ENCODE measurements at places on chromosomes 12 and 14.

DNA sequence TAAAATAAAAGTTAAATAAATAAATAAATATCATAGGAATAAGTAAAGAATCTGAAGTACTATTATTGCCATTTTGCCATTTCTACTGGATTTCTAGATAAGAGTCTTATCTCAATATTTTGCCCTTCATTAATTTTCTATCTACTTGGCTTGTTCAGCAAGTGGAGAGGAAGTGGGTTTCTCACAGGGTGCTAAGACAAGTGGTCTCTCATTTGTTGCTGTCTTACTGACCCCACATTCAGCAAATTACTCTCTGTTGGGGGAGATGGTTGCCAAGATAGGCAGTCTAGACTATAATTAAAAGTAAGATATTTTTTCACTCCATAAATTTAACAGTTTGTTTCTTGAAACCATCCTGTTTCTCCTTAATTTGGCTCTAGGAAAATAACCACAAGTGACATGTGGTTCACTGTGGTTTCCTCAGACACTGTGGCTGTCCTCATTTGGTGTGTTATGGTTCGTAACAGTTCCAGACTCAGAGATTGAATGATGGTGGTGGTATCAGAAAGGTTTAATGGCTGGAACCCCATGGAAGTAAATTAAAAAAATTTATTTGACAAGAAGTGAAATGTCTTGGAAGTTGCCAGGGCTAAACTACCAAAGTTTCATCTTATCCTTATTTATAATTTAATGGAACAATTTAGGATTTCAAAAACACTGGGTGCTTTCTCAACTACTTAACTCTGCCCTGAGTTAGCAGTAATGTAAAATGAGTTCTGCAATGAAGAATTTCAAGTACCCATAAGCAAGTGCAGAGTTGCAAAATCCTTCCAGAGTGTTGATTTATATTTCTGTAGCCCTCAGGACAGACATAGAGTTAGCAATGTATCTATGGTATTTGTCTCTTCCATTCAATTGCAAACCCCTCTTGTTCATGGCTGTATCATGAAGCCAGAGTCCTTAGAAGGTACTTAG is 214.8 kb downstream of the MSRB3 start:
- no peak for DNase-seq

DNA sequence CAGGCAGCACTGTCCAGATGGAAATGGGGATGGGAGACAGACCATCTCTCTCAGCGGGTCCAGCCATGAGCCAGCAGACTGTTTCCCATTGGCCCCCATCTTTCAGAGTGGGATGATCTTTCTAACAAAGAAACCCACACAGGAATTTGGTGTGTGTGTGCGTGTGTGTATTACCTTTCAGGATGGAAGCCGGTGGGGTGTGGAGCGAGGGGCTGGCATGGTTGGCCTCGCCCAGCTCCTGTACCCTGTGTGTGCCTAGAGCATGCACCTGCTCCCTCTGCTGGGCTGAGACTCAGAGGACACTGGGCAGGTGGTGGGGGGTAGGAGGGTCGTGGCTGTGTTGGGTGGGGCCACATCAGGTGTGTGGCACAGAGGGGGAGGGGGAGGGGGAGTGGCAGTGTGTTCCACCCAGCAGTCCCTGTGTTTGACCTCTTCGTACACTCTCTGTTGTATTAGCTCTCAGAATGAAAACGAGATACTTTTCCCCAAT is 33.0 kb upstream of the TSPAN9 start:
- peak; percentile 26 for DNase-seq

GRCh38 chr12:709455-710020 is 42.8 kb upstream of the WNK1 start:
- DNase-seq: no peak

- no peak for DNase-seq
Observed at GRCh38 chr12:9947674-9948073, 15.5 kb upstream of the CLEC2A start.

DNA sequence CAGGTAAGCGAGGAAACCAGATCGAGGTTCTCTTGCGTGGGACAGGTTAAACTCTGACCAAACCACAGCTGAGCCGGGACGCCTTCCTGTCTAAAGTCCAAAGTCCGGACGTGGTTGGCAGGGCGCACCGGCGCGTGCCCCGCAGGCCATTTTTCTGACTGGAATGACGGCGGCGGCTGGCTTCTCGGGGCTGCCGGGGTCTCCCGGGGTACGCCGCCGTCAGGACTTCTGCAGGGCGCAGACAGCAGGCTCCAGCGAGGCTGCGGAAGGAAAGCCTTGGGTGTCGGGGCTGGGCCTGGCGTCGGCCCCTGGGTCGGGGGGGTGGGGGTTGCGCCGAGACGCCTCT is 32.8 kb downstream of the MIA2 start:
- DNase-seq: no peak

DNA sequence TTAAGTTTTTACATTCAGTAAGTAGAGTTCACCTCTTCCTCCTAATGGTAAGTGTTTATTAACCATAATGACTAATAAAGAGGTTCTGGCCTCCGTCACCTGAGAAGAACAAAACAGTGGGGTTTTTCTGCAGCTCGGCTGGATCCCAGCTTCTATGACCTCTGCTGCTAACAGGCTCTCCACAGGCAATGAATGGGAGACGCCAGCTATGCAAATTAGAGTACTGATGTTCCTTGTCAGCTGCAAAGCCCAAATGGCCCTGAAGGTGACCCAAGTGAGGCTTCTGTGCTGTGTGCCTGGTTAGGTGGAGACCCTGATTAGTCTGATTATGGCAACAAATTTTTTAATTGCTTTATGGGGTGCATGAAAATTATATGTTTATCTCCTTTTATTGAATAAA is 218.1 kb downstream of the APAF1 start:
- DNase-seq: no peak

DNA sequence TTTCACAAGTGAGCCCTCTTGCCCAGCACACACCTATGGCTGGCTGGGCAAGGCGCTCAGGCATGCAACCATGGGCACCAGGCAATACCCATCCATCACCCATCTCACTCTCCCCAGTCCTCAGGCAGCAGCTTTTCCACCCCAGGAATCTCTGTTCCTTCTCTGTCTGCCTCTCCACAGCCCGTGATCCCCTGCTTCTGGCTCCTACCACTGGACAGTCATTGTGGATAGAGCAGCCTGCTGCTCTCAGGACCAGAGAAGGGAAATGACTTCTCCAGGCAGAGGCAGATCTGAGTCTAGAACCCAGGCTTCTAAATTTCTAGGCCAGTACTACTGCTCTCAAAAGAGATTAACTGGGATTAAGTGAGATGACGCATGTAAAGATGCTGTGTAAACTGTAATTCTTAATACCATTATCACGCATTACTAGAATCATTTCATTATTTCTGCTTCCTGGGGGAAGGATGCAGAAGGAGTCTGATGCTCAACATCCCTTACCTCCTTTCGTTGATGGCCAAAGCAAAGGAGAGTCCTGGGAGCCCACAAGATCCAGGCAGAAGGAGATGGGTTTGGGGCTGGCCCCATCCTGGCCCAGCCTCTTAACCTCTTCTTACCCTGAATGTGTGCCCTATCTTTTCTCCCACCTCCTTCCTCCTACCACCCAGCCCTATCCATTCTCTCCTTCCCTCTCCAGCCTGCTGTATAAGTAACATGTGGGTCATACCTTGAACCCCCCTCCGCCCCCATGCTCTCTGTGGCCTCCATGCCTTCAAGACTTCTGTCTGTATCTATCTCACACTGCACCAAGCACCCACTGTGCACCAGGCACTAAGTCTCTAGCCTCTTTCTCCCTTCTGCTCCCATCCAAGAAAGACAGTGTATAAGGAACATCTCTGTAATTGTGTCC is 4.8 kb upstream of the AQP5 start:
- DNase-seq: no peak

GRCh38 chr12:98721204-98721702 is 76.2 kb downstream of the APAF1 start:
- DNase-seq: no peak

DNA sequence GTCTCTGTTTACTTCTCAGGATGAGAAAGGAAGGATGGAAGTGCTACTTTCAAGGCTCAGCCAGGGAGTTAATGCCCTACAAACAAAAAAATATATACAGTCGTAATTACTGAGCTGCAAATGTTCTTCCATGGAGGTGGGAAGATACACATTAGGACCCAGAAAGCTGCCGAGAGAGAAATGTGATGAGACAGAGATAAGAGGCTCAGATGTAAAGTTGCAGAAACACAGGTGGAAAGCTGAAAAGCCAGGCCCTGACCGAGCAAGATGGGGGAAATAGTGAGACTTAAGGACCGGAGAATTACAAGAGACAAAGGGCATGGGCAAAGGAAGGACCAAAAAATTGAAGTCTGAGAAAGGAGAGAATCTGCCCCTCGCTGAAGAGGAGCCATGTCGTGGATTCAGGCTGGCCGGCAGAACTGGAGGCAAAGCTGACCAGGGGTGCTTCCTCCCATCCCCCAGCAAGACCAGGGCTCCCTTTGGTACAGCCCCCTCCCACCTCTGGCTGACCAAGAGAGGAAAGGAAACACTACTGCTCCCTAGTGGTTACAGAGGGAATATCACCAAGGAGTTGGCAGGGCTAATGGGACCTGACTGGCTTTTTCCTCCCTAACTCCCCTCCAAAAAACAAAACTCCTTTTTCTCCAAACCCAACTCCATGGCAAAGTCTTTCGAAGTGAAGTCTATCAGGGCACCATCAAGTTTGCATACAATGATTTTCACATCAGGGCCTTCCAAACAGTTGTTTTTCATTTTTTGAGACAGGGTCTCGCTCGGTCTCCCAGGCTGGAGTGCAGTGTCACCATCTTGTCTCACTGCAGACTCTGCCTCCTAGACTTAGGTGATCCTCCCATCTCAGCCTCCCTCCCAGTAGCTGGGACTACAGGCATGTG is 12.1 kb downstream of the ZFHX2 start:
- DNase-seq: peak; percentile 84

DNA sequence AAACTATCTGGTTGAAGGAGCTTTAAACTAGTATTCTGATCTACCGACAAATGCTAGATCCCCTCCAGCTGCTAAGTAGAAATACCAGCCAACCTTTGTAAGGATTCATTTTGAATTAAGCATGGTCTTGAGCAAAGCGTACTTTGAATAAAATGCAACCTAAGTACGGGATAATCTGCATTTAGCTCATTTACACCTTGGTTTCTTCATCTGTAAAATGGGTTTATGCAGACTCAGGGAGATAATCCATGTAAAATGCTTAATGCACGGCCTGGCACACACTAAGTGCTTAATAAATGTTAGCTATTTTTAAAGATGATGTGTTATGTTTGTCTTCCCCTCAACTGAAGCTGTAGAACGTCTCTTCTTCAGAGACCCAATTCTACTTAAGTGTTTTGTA is 15.9 kb downstream of the EGLN3 start:
- DNase-seq: no peak

GRCh38 chr14:50533241-50533705 is 904 bp upstream of the MAP4K5 start:
- no peak for DNase-seq

DNA sequence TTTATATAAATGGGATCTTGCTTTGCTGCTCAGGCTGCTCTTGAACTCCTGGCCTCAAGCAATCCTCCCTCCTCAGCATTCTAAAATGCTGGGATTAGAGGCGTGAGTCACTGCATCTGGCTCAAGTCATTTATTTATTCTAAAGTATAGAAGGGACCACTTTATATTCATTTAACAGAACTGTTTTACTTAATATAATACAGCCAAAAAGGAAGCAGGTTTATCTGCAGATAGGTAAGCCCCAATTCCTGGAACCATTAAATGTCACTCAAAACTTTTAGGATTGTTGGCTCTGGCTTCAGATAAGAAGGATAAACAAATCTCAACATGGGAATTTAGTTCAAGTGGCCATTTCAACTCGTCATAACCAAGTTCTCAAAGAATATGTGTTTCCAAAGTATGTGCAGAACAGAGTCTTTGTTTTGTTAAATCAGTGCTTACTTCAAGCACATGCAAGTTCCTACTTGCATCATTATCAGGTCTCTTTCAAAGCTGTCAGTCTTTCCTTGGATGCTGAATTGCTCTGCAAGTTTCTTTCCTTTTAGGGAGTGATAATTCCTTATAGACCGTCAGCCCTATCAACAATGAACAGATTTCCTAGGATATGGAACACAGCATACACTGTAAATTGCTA is 60.4 kb downstream of the KITLG start:
- no peak for DNase-seq

- DNase-seq: no peak
Observed at GRCh38 chr12:16919551-16919950, 313.6 kb upstream of the LMO3 start.

DNA sequence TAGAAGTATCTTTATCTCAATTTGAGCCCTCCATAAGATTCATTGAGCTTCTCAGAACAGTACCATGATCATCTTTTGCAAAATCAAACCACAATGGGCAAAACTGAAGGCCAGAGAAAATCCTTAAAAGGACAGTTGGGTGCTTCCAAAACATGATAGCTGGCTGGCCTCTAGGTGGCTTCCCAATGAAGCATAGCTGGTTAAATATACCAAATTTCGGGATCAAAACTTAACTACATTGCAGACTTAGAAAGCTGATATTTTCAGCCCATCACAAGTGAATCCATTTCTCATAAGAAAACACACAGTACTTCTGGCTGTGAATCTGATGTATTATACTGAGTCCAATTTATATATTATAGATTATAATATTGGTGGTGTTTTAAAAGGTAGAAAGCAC is 15.3 kb upstream of the PIK3C2G start:
- no peak for DNase-seq
